ENCODE measurements at places on chromosomes 11 and 22. TPM values are rescaled to one million over a fixed set of nuclear protein-coding genes. Genes with fewer than 3 reads are reported as not detected.

DNA sequence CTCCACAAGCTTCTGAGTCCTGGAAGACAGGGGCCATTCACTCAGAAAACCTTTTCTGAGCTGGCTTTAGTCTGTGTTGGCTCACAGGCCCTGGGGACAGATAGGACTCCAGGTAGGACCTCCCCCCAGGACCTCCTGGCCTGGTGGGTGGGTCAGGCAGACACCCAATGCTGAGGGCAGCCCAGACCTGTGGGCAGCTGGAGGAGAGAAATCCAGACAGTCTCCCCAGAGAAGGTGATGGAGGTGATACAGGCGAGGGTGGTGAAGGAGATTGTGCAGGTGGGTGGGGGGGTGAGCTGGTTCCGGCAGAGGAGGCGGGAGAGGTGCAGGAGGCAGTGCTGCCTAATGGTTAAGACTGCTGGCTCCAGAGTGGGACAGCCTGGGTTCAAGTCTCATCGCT, 15.6 kb downstream of the LRRC32 start:
- H3K4me1 ChIP-seq, result no peaks in the 10 kb centered on the region
- no peaks in the 10 kb centered on the region for H3K36me3 ChIP-seq
- H3K4me3 ChIP-seq, result no peak overlapping the region
- peaks cover 10% of the 10 kb centered on the region for H3K27me3 ChIP-seq
- H3K27ac ChIP-seq, result no peak overlapping the region
- DNase-seq, result peak; percentile 9

GRCh38 chr22:33381531-33382406, 323.6 kb upstream of the SYN3 start:
- no peaks in the 10 kb centered on the region for H3K4me1 ChIP-seq
- H3K36me3 ChIP-seq, result no peaks in the 10 kb centered on the region
- no peaks in the 10 kb centered on the region for H3K27me3 ChIP-seq
- H3K4me3 ChIP-seq, result no peak overlapping the region

DNA sequence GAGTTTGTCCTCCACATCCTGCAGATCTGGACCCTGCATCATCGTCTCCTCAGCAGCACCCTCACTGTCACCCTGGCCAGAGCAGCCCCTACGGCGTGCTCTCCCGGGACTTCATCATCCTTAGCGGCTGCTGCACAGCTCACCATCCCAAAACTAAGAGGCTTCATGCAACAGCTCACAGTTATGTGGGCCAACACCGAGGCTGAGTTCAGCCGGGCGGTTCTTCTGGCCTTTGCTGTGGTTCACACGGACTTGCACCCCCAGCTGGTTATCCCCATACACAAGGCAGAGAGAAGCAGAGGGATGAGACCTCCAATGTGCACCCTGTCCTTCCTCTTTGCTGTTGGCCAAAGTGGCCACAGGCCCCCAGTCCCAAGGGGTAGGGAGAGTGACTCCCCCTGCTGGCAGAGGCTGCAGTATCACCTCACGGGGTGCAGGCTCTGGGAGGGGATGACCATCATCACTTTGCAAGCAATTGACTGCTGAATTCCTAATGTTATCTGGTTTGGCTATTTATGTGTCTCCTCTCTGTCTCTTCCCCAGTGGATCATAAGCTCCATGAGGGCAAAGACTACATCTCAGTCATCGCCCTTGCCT, 276.8 kb downstream of the BRD1 start:
- H3K27ac ChIP-seq, result no peak overlapping the region
- no peak overlapping the region for H3K4me3 ChIP-seq
- H3K36me3 ChIP-seq, result peaks cover 3% of the 10 kb centered on the region
- DNase-seq, result no peak

- no peak overlapping the region for H3K4me3 ChIP-seq
- no peak for DNase-seq
- H3K27ac ChIP-seq, result no peak overlapping the region
Observed at GRCh38 chr22:21961127-21961867, 8.6 kb upstream of the PPM1F start.

- no peak overlapping the region for H3K4me3 ChIP-seq
- H3K36me3 ChIP-seq, result peaks cover 3% of the 10 kb centered on the region
- H3K27me3 ChIP-seq, result peaks cover 7% of the 10 kb centered on the region
- peaks cover 14% of the 10 kb centered on the region for H3K4me1 ChIP-seq
Observed at GRCh38 chr11:9123595-9124304, 32.4 kb upstream of the SCUBE2 start.

- H3K4me1 ChIP-seq, result peaks cover 28% of the 10 kb centered on the region
- DNase-seq, result no peak
- peaks cover 62% of the 10 kb centered on the region for H3K36me3 ChIP-seq
- peak overlapping the region; percentile 60 for H3K27ac ChIP-seq
Observed at GRCh38 chr11:59801981-59802638, 8.5 kb downstream of the MRPL16 start.

DNA sequence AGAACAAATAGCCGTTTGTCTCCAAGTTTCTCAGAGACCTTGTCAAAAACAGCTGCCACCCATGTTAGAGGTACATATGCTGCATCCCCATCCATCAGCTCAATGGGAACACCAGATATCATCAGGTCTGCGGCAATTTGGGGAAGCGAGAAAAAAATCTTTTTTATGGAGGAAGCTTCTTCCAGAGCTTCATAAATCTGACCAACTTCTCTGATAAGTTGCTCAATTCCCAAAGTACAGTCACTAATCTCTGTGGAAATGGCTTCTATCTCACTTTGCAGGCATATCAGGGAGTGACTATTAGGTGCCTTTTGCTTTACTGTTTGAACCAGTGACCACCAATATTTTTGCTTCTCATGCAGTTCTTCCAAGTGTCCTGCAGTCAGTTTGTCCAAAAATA, 34.3 kb upstream of the MRPL17 start:
- H3K36me3 ChIP-seq, result peaks cover 90% of the 10 kb centered on the region
- DNase-seq, result no peak
- no peak overlapping the region for H3K27ac ChIP-seq
- H3K4me3 ChIP-seq, result no peak overlapping the region
- no peaks in the 10 kb centered on the region for H3K27me3 ChIP-seq

DNA sequence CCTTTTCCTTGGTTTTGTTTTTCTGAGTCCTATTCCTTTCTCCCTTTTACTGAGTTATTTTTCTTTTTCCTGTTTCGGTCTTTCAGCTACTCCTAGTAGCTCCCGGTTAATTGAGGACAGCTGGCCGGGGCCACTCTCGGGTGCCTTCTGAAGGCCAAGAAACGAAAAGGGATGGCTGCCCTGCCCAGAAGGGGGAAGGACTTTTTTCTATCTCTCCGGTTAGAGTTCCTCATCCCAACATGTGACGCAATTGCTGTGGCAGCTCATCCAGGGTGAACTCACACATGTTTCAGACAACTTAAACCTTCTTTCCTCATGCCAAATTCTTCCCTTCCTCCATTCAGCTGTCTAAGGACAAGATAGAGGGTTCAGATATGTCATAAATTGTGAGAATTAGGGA, 83.6 kb downstream of the PIWIL4 start:
- no peaks in the 10 kb centered on the region for H3K4me1 ChIP-seq
- no peak overlapping the region for H3K27ac ChIP-seq
- no peak for DNase-seq
- H3K27me3 ChIP-seq, result peaks cover 2% of the 10 kb centered on the region
- no peak overlapping the region for H3K4me3 ChIP-seq

Gene SULT4A1
- total RNA-seq, result not detected

Gene ABTB2
- 2.7 TPM for total RNA-seq

Gene OR51Q1
- not detected for total RNA-seq

Gene CWF19L2
- 12.3 TPM for total RNA-seq

Data from activated CD4-positive, alpha-beta memory T cell treated with anti-CD3 and anti-CD28 coated beads, Interleukin-2, amount 10 ng/mL, durations not matched to agents 7 days and 5 days (primary cell).